Astrocyte of the cerebellum (primary cell): ENCODE measurements at places on chromosomes 12 and 14.

DNA sequence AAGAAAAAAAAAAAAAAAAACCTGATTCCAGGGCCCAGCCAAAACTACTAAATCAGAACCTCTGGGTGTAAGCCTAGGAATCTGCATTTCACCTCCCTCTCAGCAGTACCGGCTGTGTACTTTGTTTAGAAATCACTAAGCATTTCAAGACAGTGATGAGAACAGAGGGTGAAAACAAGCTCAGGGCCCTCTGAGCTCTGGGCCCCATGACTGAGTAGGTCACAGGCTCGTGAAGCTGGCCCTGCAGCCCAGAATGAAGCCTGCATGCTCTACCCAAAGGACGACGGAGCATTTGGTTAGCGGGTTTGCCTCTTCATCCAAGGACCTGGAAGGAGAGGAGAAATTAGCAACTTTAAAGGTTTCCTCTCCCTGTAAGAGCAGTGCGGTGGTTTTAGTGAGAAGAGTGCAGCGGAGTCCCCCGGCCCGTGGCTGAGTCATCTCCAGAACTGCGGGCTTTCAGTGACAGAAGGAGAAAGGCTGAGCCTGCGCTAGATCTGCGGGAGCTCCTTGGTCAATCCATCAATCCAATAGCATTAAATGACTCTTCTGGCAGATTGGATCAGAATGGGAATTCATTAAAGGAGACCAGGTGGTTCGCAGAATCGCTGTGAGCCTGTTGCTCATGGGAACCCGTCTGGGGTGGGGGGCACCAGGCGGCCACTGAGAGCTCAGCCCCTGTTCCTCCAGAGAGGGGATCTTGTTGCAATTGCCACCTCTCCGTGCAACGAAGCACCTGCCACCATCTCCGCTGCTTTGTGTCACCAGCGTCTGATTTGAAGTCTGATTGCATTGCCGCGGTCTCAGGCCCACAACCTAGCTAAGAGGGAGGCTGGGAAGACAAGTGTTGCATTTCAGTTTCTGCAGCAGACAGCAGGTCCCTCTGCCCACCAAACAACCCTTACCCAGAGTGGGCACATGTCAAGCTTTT is 7.3 kb downstream of the IL31 start:
- no peak for DNase-seq

DNA sequence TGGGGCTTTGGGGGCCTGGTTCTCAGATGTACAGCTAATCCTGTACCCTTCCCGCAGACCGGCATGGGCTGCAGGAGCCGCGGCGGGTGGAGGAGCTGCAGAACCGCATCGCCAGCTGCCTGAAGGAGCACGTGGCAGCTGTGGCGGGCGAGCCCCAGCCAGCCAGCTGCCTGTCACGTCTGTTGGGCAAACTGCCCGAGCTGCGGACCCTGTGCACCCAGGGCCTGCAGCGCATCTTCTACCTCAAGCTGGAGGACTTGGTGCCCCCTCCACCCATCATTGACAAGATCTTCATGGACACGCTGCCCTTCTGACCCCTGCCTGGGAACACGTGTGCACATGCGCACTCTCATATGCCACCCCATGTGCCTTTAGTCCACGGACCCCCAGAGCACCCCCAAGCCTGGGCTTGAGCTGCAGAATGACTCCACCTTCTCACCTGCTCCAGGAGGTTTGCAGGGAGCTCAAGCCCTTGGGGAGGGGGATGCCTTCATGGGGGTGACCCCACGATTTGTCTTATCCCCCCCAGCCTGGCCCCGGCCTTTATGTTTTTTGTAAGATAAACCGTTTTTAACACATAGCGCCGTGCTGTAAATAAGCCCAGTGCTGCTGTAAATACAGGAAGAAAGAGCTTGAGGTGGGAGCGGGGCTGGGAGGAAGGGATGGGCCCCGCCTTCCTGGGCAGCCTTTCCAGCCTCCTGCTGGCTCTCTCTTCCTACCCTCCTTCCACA is 7.6 kb downstream of the NR4A1 start:
- no peak for DNase-seq

- no peak for DNase-seq
Observed at GRCh38 chr12:15777355-15778012, 11.7 kb downstream of the EPS8 start.

- DNase-seq: no peak
Observed at GRCh38 chr14:98894600-98894999, 377.4 kb downstream of the BCL11B start.

DNA sequence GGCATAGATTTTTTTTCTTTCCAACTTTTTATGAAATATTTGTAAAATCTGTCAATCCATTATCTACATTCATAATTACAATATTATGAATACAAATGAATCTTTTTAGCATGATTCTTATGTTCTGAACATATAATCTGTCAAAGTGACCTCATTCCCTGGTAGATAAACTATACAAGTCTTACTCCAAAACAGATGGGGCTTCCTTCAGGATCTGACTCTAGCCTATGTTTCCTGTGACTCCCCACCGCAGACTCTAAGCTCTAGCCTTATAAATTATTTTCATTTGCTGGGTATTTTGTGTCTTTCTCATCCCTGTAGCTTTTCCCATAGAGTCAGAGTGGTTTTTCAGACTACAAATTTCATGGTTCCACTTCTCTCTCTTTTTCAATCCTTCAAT is 202.1 kb upstream of the KITLG start:
- DNase-seq: no peak

- no peak for DNase-seq
Observed at GRCh38 chr12:12943586-12944260, 8.2 kb downstream of the GPRC5D start.

GRCh38 chr14:35818346-35819115 is 7.6 kb upstream of the BRMS1L start:
- peak; percentile 36 for DNase-seq

DNA sequence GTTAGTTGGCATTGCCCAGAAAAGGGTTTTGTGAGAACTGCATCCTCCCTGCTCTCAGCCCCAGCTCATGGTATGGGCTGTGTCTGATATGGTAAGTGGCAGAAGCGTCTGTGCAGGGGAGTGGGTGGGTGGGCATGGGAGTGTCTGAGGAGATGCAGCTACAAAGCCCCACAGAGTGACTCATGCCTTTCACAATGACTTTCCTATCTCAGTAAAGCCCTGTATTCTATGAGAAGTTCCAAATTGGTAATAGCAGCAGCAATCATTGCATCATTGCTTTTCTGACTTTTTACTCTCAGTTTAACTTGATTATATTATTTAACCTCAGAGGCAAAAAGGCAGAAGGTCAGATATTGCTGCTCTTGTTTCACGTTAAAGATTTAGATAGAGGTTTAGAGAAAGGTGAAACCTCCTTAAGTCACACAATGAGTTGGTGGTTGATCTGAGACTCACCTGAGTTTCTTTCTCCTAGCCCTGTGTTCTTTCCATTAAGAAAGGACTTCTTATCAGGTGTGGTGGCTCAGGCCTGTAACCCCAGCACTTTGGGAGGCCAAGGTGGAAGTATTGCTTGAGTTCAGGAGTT is 171.7 kb downstream of the SLC5A8 start:
- no peak for DNase-seq

DNA sequence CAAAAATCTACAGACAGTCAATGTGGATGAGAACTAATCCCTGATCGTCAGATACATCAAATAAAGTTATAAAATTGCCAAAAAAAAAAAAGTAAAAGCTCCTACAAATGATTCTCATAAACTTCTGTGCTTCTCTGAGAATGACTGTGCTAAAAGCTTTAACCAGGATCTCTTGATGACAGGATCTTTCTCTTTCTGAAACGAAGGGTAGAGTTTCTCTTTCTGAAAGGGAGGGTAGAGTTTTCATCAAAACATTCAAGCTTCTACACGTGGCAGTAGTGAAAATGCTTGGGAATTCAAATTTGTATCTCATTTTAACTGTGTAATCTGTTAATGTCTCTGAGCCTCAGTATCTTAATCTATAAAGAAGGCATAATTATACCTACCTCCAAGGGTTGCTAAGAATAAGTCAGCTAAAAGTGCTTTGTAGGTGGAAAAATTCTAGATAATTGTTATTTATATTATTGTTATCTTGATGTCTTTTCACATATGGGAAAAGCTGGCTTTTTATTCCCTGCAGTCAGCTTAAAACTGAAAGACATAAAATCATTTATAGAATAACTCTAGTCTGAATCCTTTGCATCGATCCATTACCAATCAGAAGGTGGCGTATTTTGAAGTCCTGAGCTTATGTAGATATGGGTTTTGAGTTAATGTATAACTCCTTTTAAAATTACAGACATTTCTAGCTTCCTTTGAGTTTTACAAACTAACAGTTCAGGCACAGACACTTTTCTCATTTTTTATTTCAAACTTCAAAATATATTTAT is 157.4 kb downstream of the DACT1 start:
- no peak for DNase-seq

GRCh38 chr12:90959538-90960139 is 4.7 kb upstream of the CCER1 start:
- DNase-seq: peak; percentile 32

DNA sequence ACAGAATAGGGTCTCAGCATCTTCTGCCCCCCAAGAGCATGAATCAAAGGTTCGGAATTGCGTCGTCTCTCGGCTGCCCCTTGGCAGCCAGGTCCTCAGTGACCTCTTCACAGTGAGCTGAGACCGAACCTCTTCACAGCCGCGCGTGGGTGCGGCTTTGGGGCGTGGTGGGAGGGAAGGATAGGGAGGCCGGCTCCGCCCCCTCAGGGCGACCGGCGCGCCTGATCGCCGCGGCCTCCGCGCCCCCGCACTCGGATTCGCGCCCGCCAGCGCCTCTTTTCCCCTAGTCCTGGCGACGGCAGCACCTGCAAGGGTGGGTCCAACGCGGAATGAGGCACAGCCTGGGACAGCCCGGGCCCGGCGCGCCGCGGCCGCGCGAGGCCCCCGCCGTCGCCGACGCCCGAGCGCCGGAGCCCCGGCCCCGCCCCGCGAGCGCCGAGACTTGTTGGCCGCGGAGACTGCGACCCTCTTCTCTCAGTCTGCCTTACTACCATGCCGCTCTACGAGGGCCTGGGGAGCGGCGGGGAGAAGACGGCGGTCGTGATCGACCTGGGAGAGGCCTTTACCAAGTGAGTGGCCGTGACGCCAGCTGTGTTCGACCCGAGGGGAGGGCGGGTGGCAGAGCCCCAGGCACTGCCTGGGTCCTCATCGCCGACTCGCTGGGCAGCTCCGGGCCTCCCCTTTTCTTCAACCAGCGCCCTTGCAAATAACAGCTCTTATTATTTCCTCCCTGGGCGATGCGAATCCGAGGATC is at the start of gene ACTR10:
Gene ACTR10 (plus strand): TSS at position 424 of the 754 bp plus-strand sequence. CDS start 69 bp downstream, at position 493.
- peak; percentile 26 for DNase-seq

GRCh38 chr14:72941286-72941985 is 15.2 kb downstream of the DCAF4 start:
- no peak for DNase-seq

DNA sequence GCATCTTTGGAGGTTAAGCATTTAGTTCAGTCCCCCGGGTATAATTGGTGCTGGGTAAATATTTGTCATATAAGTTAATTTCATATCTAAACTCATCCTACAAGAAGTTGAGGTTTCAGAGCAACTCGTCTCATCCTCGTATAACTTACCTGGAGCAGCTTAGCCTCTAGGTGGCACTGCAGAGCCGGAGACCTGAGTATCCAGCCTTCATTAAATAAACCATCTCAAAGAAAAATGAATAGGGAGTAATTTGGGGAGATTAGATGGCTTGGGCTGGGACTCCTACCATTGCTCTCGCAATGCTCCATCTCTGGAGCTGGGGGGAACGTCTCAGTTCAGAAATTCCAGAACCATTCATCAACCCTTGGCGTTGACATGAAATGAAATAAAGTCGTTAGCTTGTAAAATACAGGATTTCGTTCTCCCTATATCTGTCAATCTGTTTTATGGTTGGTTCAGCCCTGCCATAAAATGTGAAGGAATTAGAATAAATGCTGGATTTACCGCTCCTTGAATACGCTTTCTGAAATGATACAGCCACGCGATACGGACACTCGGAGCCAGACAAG is 122.9 kb upstream of the TMEM132D start:
- DNase-seq: peak; percentile 6

DNA sequence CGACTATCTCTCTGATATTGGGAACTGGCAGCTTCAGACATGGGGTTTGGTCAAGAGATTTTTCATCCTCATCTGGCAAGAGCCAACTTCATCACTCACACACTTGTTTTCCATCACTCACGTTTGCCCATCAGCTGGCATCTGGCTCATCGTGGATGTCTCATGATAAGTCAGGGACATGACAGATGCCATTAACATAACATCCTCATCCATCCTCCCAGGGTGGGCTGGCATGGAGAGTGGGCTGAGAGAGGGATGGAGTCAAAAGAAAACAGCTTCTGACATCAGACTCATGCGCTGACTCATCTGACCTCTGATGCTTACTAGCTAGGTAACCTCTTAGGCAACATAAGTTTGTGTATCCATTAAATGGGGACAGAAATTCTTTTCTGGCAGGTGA is 1.8 kb upstream of the VSX2 start:
- no peak for DNase-seq

GRCh38 chr14:90299408-90299807 is 32.3 kb downstream of the NRDE2 start:
- no peak for DNase-seq

- DNase-seq: no peak
Observed at GRCh38 chr12:112900298-112901145, 6.2 kb upstream of the OAS1 start.

- no peak for DNase-seq
Observed at GRCh38 chr14:81341370-81341769, 58.8 kb downstream of the STON2 start.

- no peak for DNase-seq
Observed at GRCh38 chr12:109714141-109714912, 702 bp downstream of the FAM222A start.

GRCh38 chr12:32402170-32402569 is 2.8 kb downstream of the FGD4 start:
- DNase-seq: no peak

- DNase-seq: no peak
Observed at GRCh38 chr14:42802346-42802745, 1195.7 kb downstream of the LRFN5 start.

DNA sequence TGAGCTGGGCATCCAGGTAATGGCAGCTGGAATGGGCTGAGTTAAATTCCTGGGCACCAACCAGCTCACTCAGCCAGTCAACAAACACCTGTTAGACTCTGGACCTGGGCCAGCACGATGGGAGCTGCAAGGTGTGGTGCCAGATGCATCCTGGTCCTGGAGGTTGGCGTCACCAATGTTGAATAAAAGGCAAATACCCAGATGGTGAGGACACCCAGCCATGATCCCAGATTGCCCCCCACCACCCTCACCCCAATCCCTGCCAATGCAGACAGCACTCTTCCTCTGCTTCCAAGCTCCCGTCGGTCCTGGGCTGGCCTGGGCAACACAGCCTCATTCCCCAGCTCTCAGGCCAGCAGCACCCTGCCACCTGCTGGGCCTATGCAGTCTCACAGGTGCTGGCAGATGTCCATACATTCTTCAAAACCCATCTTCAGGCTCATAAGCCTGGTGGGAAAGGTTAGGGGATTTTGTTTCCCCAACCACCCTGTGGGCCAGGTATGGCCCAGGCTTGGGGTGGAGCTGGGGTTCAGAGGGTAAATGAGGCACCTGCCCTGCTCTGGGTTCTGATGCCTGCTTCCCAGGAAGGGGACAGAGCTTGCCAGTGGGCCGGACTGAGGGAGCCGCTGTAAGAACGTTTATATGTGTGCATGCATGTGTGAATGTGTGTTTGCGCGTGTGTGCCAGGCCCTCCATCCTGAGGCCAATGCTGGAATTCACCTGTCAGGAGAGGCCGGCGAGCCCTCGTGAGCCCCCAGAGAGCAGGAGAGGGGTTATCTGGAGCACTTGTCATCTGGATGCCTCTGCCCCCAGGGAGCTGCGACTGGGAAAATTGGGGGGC is 58.0 kb downstream of the LGMN start:
- peak; percentile 32 for DNase-seq

- no peak for DNase-seq
Observed at GRCh38 chr12:102510031-102510430, 29.7 kb upstream of the IGF1 start.
